ENCODE measurements at places on chromosomes 1 and 21.

GRCh38 chr1:65525266-65526048 is 105.0 kb downstream of the LEPR start:
- peak; percentile 56 for DNase-seq

GRCh38 chr1:112579801-112580510 is 39.0 kb downstream of the ST7L start:
- no peak for DNase-seq

GRCh38 chr21:38929142-38929541 is 123.4 kb downstream of the ETS2 start:
- DNase-seq: no peak

DNA sequence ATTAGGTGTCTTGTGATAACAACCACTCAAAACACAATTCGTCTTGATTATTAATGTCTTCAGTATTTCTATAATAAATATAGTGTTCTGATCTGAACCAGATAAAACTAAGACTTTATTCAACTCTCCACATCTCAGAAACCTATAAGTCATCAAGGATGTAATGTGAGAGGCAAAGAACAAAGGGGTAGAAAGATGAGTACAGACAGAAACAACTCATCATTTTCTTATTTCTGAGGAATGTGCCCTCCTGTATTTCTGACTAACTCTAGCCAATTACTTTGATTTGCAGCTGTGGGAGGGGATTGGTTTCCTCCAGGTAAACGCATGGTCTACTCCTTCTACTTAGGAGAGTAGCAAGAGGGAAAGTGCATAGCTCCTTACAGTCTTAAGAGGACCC is 73.7 kb upstream of the ST6GALNAC5 start:
- DNase-seq: no peak

GRCh38 chr1:190144650-190145049 is 333.0 kb downstream of the BRINP3 start:
- DNase-seq: no peak

All from liver (tissue), 10 donors.